ENCODE measurements at places on chromosomes 4 and X. TPM values are rescaled to one million over a fixed set of nuclear protein-coding genes. Genes with fewer than 3 reads are reported as not detected.

GRCh38 chr4:116099596-116099995 lies 985.8 kb downstream of the TRAM1L1 start:
- DNase-seq: no peak

DNA sequence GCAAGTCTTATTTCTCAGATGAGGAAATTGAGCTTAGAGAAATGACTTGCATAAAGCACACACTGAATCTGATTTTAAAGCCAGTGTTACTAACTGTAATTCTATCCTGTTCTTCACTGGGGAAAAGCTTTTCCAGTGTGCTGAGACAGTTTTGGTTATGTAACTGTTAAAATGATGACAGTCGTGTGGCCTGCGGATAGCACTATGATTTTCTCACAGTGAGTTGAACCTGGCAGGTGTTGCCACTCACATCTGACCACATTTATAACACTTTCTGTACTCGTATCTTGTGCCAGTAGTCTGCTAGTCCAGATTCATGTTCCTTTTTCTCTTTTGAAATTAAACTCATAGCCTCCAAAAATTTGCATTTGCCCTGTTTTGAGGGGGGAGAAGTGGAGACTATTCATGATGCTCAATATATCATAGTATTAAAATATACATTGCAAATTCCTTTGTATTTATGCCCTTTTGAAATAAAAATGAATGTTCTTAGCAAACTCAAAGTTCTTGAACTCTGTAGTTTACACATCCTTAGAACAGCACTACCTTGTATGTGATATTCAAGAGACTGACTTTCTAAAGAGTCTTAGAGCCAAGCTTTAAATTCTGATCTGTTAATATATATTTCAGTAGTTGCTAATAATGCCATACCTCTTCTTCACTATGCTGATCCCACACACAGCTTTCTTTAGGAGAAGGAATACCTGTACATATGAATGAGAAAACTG lies 132.3 kb downstream of the PDLIM5 start:
- no peak for DNase-seq

DNA sequence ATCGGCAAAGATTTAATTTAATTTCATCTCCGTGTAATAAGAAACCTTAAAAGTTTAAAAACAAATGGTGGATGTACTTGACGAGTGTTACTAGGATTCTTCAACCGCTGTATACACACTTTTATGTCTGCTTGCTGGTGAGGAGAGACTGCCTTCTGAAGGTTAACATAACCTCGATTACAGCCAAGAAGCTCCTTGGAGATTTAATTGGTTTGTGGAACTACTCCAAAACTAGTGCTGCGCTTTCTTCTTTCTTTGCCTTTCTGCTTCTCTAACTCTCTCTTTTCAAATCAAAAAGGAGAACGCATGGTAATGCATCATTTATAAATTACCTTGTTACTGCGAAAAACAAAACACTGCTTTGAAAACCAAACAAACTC lies 109.0 kb downstream of the ANTXR2 start:
- DNase-seq: no peak

The SMPX gene
- 1.4 TPM for total RNA-seq
